ENCODE measurements at places on chromosomes 11 and 22. TPM values are rescaled to one million over a fixed set of nuclear protein-coding genes. Genes with fewer than 3 reads are reported as not detected.

The FOLR3 gene
- total RNA-seq: not detected

GRCh38 chr11:13233173-13233745, 44.3 kb upstream of the BMAL1 start:
- DNase-seq: no peak
- no peaks in the 10 kb centered on the region for H3K4me1 ChIP-seq
- H3K36me3 ChIP-seq: no peaks in the 10 kb centered on the region
- H3K27me3 ChIP-seq: peaks cover 28% of the 10 kb centered on the region

DNA sequence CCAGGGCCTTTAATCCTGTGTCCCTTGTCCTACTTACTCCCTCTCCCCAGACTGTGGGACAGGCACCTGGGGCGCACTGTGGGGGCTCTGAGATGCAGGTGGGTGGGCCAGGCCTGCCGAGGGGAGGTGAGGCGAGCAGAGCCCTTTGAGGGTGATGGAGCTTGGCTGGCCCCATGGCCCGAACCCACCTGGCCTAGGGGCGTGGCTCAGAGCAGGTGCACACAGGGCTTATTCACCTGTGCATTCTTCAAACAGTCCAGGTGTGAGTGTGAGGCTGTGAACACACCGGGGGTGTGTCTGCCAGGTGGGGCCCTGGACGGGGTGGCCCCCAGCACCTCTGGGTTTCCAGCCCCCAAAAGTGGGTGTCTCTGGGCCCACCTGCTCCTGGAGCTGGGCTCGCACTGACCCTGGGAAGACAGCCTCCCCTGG, 9.0 kb upstream of the MUC5AC start:
- peaks cover 31% of the 10 kb centered on the region for H3K4me1 ChIP-seq
- no peak overlapping the region for H3K27ac ChIP-seq
- H3K27me3 ChIP-seq: no peaks in the 10 kb centered on the region
- peaks cover 6% of the 10 kb centered on the region for H3K36me3 ChIP-seq
- H3K4me3 ChIP-seq: no peak overlapping the region

The TMEM126A gene
- 22.9 TPM for total RNA-seq

- peaks cover 40% of the 10 kb centered on the region for H3K27me3 ChIP-seq
- H3K36me3 ChIP-seq: no peaks in the 10 kb centered on the region
- H3K27ac ChIP-seq: no peak overlapping the region
These were observed 15.7 kb downstream of the MRGPRF start for GRCh38 chr11:68997124-68997994.

The IZUMO1R gene
- not detected for total RNA-seq

DNA sequence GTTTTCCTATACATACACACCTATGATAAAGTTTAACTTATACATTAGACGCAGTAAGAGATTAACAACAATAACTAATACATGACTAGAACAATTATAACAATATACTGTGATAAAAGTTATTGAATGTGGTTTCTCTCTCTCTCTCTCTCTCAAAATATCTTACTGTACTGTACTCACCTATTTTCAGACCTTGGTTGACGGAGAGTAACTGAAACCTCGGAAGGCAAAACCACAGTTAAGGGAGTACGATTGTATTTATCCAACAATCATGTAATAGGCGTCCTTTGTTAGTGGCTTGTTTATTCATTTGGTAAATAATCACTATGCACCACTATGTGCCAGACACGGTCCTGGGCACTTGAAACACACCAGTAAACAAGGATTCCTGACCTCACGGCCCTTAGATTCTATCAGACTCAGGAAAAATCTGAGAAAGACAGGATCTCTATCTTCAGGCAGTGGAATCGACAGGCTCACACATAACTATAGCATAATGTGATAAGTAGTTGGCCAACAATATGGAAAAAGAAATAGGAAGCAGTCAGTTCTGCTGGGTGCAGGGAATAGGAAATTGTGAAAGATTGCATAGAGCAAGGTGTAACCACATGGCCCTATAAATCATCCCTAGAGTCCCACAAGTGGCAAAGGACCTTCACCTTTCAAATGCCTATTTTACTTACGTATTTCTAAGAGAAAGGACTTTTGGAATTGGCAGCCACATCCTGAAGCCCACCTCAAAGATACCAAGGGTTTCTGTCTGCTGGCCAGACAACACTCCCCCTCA, 12.0 kb downstream of the ETS1 start:
- DNase-seq: no peak
- no peaks in the 10 kb centered on the region for H3K36me3 ChIP-seq
- no peaks in the 10 kb centered on the region for H3K27me3 ChIP-seq
- H3K27ac ChIP-seq: no peak overlapping the region
- H3K4me3 ChIP-seq: no peak overlapping the region
